ENCODE measurements at places on chromosomes 5 and 9.

GRCh38 chr5:20498102-20498501, 510.1 kb upstream of the CDH18 start:
- DNase-seq: no peak

GRCh38 chr9:87338088-87338989, 159.3 kb upstream of the DAPK1 start:
- DNase-seq: no peak

- DNase-seq: no peak
Observed at GRCh38 chr5:17305017-17305416, 87.6 kb downstream of the BASP1 start.

GRCh38 chr5:36733183-36733582, 126.8 kb downstream of the SLC1A3 start:
- no peak for DNase-seq

- no peak for DNase-seq
Observed at GRCh38 chr5:171647043-171647903, 138.3 kb upstream of the SMIM23 start.
